Lower lobe of right lung (tissue), 2 donors: ENCODE measurements at places on chromosomes 2 and 18. TPM values are rescaled to one million over a fixed set of nuclear protein-coding genes. Genes with fewer than 3 reads are reported as not detected.

- DNase-seq: no peak
These were observed 902.8 kb downstream of the DSC3 start for GRCh38 chr18:30139631-30140287.

YWHAQ gene
- total RNA-seq: 175 TPM

C1QL2 gene
- total RNA-seq: not detected

NLRC4 gene
- total RNA-seq: 24.4 TPM

DNA sequence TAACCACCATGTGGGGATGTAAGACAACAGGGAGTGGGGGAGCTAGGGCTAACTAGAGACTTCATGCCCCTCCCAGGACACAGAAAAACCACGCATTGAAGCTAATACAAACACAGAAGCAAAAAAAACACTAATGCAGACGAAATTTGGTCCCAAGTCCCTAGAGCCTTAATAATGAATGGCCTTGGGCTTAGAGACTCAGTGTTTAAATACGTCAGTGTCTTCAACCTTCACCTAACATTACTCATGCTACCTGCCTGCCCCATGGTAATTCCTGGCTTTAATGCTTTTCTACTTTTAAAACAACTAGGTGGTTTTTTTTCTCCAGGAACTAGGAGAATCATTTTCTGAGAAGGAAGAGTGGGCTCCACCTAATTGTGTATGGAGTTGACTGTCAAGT is 64.1 kb upstream of the ITSN2 start:
- DNase-seq: no peak

GRCh38 chr2:16537347-16537746 is 128.3 kb downstream of the CYRIA start:
- DNase-seq: no peak

- no peak for DNase-seq
These were observed 56.2 kb downstream of the SLC38A11 start for GRCh38 chr2:164899121-164899520.

DNA sequence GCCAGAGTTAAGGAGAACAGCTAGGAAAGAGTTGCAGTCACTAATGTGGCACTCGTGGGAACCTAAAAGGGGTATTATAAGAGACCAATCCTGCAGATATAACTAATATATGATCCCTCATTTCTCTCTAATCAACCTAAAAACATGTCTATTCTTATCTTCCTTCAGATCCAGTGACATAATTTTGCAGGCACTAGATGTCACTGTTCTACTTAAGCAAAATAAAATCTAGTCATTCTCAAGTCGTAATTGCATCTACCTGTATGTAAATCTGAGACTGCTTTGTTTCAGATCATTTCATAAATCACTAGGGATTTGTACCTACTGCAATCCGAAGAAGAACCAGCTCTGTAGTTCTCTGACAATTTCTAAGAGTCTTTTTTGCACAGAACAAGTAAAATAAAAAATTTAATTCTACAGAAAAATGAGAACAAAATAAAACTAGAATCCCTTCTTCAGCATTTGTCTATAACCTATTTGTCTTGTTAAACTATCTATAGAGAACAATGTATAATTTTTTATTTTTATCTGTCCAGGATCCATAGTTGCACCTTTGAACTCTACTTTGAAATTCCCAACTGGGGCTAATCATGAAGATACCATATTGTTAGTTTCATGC is 56.5 kb upstream of the ERBB4 start:
- DNase-seq: no peak

- DNase-seq: no peak
These were observed 48.2 kb upstream of the PPM1B start for GRCh38 chr2:44120428-44120827.

UGT1A4 gene
- not detected for total RNA-seq

DNA sequence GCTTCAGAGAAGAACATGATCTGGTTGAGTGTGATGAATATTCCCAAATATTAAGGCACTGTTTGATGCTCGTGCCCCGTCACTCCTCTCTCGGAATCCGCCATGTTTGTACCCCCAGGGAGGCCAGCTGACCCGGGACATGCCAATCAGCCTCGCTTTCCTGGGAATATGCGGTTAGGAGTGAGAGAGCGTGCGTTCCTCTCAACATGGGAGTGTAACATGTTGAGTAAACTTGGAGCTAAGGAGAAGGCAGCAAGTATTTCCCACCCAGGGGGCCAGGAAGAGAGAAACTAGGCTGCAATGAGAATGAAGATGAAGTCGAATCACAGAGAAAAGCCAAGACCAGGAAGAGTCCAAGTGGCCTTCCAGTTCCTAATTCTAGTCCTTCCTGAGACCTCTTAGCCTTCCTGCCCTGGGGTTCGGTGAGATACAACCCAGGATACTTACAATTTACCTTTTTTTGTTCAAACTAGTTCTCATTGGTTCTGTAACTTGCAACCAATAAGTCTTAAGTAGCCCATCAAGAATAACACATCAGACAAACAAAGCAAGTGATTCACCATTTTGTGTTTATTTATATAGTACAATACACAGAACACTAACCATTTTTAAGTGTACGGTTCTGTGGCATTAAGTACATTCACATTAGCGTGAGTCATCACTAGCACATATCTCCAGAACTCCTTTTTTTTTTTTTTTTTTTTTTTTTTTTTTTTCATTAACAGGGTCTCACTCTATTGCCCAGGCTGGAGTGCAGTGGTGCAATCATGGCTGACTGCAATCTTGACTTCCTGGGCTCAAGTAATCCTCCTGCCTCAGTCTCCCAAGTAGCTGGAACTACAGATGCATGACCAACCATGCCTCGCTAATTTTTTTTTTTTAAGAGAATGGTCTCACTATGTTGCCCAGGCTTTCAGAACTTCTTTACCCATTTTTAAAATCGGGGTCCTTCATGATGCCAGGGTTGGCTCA is 36.4 kb upstream of the SLC1A4 start:
- DNase-seq: no peak
